ENCODE measurements at places on chromosomes 7 and 10.

- DNase-seq = no peak
These were observed 1.8 kb downstream of the KIAA1549 start for GRCh38 chr7:138979226-138979979.

DNA sequence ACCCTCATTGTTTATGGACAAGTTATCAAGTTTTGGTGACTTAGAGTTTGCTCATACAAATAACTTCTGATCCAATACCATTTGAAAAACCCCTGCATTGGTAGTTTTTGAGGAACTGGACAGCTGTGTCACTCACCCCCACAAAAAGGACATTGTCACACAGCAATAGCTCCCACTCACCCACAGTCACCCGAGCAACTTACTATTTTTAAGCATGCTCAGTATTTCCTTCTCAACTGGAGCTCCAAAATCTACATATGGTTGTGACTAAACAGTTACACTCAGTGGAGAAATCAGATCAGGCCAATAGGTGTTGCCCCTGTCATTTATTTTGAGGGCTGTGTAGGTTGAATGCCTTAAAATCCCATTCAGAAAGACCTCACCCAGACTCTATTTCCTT is 165.2 kb upstream of the AUTS2 start:
- DNase-seq = no peak

DNA sequence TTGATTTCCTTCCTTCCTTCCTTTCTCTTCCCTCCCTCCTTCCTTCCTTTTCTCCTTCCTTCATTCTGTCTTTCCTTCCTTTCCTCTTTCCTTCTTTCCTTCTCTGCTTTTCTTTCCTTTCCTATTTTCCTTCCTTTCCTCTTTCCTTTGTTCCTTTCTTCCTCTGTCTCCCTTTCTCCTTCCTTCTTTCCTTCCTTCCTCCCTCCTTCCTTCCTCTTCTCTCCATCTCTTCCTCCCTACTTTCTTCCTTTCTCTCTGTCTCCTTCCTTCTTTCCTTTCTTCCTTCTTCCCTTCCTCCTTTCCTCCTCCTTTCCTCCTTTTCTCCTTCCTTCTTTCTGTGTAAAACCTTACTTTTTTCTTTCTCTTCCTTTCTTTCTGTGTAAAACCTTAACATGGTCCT is 32.3 kb upstream of the NPTX2 start:
- no peak for DNase-seq

- no peak for DNase-seq
These were observed 35.9 kb downstream of the CCM2 start for GRCh38 chr7:45035893-45036292.

GRCh38 chr7:142612237-142612881 is 136.9 kb upstream of the PRSS1 start:
- no peak for DNase-seq

DNA sequence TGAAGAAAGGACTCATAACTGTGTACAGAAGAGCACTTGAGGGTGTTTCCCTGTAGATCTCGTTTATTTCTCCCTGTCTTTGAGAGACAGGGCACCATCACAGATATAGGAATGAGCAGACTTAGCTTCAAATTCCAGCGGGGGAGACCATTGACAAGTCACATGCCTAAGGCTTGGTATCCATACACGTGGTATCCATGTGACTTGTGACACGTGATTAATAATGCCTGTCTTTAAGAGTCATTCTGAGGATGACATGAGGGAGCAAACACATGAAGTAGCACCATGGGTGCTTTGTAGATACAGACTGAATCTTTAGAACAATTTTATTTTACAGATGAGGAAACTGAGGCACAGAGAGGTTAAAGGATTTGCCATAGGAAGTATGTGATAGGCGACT is 292.3 kb downstream of the POU6F2 start:
- no peak for DNase-seq

GRCh38 chr7:21946222-21946709 is 567 bp upstream of the CDCA7L start:
- no peak for DNase-seq

DNA sequence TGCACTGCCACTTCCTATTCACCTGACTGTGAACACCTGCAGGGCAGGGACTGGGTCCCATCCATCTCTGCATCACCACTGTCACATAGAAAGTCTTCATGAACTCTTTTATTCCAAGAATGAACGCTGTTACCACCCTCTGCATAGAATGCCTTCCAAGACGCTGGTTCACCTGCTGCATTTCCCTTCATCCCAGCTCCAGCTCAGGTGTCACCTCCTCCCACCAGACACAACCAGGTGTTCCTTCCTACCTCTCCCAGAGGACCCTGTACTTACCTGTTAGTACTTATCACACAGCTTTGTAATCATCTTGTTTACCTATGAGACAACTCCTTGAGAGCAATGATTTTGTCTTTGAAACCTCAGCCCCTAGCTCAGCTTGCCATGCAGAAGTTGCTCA is 31.1 kb downstream of the SORBS1 start:
- DNase-seq = no peak

- no peak for DNase-seq
These were observed 31.1 kb downstream of the LOXL4 start for GRCh38 chr10:98236862-98237261.

GRCh38 chr10:74981831-74982633 is 129.4 kb upstream of the SAMD8 start:
- DNase-seq = no peak

DNA sequence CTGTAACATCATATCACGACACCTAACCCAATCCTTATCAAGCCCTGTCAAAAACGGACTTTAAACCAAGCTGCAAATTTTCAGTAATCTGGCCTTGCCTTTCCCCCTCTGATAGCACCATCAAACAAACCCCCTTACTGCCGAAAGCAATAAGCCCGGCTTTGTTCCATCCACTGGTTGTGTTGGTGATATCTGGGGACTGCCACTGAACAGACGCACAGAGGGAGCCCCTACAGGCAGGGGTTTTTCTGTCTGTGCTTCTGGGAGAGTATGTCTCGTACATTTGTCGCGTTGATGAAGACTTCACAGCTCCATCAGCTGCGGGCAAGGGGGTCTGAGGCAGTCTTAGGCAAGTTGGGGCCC is 550 bp upstream of the PLAU start:
- DNase-seq = no peak

DNA sequence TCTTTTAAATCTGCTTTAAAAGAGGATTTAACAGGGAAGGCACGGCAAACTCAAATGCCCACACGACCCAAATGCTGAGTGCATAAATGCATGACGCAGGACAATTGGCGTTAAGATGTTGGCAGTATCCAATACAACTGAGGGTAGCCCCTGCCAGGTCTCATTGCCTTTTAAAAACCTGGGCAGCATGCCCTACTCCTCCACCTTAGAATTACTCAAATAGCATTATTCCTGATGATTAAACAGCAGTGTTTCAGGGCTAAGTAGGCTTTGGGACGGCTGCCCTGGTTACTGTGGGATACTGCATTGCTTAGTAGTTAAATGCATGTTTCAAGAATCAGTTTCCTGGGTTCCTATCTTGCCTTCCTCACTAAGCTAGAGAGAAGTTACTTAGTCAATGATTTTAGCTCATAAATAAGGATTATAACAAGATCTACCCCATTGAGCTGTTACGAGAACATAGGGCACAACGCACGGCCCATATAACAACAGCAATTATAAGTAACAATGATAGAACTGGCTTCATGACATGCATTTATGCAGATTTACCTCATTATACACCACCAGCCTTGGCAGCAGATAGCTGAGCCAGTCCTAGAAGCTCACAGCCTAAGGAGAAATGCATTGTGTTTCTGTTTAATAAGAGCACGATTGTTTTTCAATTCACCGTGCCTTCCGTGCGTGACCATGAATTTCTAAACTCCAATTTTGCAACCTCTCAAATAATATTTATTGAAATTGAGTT is 7.9 kb downstream of the TUBAL3 start:
- DNase-seq = no peak

DNA sequence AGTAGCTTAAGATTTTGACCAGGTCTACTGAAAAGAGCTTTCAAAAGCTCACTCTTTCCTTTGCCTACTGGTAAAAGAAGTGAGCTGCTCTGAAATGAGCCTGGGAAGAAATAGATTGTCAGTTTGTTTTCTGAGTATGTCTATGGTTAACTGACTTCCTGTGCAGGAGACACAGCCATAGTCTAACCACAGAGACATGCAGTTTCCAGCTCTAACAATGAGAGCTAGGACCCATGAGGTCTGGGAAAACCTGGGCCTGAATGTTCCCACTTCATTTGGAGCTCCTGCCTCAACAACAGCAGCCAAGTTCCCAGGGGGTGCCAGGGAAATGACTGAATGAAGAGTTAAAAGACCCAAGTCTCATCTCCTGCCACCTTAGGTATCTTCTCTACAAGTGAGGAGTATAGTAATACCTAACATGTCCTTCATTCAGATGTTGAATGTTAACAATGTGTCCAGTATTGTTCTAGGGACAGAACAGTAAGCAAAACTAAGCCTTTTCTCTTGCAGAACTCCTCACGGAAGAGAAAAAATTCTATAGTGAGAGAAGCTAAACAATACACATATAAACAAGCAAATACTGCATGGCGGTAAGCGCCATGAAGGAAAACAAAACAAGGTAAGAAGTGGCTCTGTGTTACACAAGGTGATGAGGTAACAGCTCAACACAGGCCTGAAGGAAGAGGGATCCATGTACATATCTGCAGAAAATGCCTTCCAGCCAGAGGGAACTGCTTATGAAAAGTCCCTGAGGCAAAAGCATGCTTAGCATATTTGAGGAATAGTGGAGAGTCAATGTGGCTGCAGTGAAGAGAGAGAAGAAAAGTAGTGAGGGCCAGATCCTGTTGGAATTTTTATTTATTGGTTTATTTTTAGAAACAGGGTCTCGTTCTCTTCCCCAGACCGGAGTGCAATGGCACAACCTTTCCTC is 26.4 kb upstream of the ANKRD1 start:
- peak; percentile 19 for DNase-seq

DNA sequence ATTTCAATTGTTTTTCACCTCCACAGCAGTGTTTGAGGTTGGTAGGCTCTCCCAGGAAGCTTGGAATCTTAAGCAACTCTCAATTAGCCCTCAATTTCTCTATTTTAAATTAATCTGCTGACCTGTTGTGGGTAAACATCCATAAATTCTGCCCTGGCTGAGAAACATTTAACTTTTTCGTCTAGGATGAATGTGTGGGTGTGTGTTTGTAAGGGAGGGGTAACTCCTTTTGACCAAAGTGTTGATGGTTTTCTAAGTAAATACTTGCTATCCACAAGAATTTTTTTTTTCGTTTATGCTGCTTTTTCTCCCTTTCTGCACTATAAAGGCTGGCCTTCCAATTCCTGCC is 973 bp downstream of the PPP3CB start:
- no peak for DNase-seq

GRCh38 chr7:136555933-136556332 is 312.5 kb upstream of the CHRM2 start:
- DNase-seq = no peak

GRCh38 chr10:86048973-86049372 is 317.6 kb downstream of the GRID1 start:
- DNase-seq = no peak

- DNase-seq = no peak
These were observed 219.6 kb downstream of the ELFN1 start for GRCh38 chr7:1889556-1890181.

- DNase-seq = no peak
These were observed 78.4 kb downstream of the IPMK start for GRCh38 chr10:58189269-58189668.

- DNase-seq = no peak
These were observed 37.9 kb downstream of the CRCP start for GRCh38 chr7:66152371-66153191.

DNA sequence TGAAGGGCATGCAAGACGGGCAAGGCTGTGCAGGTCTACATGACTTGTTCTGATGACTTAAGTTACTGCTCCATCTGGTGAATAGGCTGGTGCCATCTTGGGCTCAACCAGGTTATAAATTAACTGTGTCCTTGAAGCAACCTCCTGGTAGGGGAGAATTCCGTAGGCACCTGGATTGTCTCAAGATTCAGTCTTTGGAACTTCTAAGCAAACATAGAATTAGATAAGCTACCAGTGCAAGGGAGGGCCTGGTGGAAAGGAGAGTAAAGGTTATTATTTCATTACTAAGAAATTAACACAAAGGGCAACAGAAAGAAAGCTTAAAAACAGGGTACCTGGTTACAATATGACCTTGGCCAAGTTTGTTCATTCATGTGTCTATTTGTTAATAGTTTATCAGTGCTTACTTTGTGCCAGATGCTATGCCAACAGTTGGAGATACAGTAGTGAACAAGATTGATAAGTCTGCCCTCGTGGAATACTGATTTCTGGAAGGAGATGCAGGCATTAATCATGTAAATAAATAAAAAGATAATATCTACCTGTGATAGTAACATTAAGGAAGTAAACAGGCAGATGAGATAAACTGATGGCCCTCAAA is 107.0 kb upstream of the PALS2 start:
- DNase-seq = no peak

- DNase-seq = no peak
These were observed 272.6 kb downstream of the FGFR2 start for GRCh38 chr10:121325490-121326231.

DNA sequence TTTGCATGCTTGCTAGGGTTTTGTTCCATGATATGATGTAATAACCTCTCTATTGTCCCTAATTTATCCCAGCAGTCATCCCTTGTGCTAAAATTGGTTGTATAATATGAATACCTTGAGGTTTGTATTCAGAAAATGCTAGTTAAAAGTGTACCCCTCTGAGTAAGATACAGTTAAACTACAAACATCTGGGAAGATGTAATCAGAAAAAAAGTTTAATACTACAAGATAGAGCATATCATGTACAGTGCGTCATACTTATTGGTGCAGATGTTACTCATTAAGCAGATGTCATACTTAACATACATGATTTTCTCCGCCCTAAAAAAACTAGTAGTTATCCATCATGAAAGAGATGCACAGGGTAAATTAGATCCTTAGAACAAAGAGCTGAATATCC is 336.1 kb upstream of the KCND2 start:
- no peak for DNase-seq

- DNase-seq = no peak
These were observed 19.5 kb downstream of the CACUL1 start for GRCh38 chr10:118735294-118735693.

GRCh38 chr10:14184841-14185315 is 145.8 kb downstream of the FRMD4A start:
- DNase-seq = peak; percentile 77

DNA sequence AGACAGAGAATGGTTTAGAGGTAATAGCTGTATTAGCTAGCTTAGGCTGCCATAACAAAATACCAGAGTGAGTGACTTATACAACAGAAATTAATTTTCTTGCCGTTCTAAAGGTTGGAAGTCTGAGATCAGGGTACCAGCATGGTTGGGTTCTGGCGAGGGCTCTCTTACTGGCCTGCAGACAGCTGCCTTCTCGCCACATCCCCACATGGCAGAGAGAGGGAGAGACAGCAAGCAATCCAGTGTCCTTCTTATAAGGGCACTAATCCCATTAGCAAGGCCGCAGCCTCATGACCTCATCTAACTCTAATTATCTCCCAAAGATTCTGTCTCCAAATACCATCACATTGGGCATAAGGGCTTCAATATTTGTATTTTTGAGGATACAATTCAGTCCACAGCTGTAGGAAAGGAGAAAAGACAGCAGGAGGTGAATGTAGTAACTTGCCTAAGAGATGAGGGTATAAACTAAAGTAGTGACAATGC is 3.6 kb upstream of the STAM start:
- no peak for DNase-seq

GRCh38 chr10:34716958-34717357 is 98.1 kb downstream of the PARD3 start:
- DNase-seq = peak; percentile 63

All from GM06990 (cell line).